ENCODE measurements at places on chromosomes 11 and 22.

GRCh38 chr11:118735203-118735602 lies 55.8 kb upstream of the TREH start:
- DNase-seq = no peak

DNA sequence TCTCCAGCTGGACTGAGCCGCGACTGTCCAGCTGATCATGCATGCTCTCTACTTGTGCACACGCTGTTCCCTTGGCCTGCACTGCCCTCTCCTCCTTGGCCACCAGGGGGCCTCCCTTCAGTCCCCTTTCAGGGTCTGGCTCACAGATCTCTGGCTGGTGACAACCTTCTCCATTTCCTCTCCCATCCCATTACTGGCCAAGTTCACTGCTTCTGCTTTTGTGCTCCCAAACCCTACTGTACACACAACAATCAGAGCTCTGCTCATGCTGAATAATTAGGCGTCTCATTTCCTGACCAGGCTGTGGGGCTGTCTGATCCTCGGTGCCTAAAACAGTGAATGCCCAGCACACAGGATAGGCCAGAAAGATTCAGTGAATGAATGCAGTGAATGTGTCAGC lies 224.0 kb upstream of the NARS2 start:
- peak; percentile 11 for DNase-seq

DNA sequence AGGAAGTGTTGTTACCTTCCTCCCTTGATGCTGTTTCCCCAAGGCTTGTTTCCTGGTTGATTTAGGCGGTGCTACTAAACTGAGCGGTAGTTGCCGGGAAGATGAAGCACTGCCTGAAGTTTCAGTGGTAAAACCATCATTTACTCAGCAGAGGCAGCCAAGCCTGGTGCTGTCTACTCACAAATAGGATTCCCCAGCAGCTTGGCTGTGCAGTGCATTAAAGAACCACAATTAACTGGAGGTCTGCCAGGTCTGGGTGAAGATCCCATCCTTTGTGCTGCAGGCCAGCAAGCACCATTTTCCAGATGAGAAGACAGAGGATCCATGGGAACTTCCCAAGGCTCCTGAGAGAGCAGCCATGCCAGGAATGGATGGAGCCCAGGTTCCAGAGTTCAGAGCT lies 231.9 kb upstream of the E2F8 start:
- DNase-seq = no peak

- peak; percentile 48 for DNase-seq
These were observed 40.0 kb downstream of the COMMD9 start for GRCh38 chr11:36249246-36249645.

GRCh38 chr22:44242946-44243724 lies 62.4 kb downstream of the PARVG start:
- DNase-seq = no peak

- peak; percentile 38 for DNase-seq
These were observed 2.7 kb downstream of the CRYBB3 start for GRCh38 chr22:25202290-25202921.

- no peak for DNase-seq
These were observed 210.0 kb downstream of the NAV2 start for GRCh38 chr11:19922689-19923035.
